ENCODE measurements at places on chromosomes 1 and 21. TPM values are rescaled to one million over a fixed set of nuclear protein-coding genes. Genes with fewer than 3 reads are reported as not detected.

S100A7A gene
- total RNA-seq = not detected

HAX1 gene
- 100 TPM for total RNA-seq

KLF17 gene
- 0.27 TPM for total RNA-seq

SPRR3 gene
- not detected for total RNA-seq

FCER1A gene
- total RNA-seq = not detected

MSTO1 gene
- 45.5 TPM for total RNA-seq

ZSCAN20 gene
- total RNA-seq = 1.9 TPM

PRXL2B gene
- total RNA-seq = 18.4 TPM

DENND4B gene
- total RNA-seq = 38.4 TPM

GBP7 gene
- not detected for total RNA-seq

NR1I3 gene
- not detected for total RNA-seq

BARHL2 gene
- not detected for total RNA-seq

GOLT1A gene
- total RNA-seq = 4.6 TPM

CD53 gene
- not detected for total RNA-seq

FCGR3A gene
- total RNA-seq = not detected

OR2L13 gene
- total RNA-seq = not detected

NTRK1 gene
- total RNA-seq = not detected

CCDC30 gene
- total RNA-seq = 1.2 TPM

IGSF9 gene
- 0.29 TPM for total RNA-seq

SPATA1 gene
- 0.75 TPM for total RNA-seq

LSS gene
- total RNA-seq = 17.4 TPM

XKR8 gene
- 5.9 TPM for total RNA-seq

PLK3 gene
- 9.4 TPM for total RNA-seq

LAMC1 gene
- total RNA-seq = 126 TPM

CD5L gene
- not detected for total RNA-seq

CFHR2 gene
- not detected for total RNA-seq

ZMYM4 gene
- 9.3 TPM for total RNA-seq

Data from A549 treated with ZK216348 at 1 μM for 4 hours (cell line).